Hematopoietic multipotent progenitor cell treated with erythropoietin and hydrocortisone succinate and interleukin-3 and kit ligand, for 4 days (in vitro differentiated cells): ENCODE measurements at places on chromosomes 6 and 20.

GRCh38 chr6:122872311-122872710, 83.3 kb downstream of the SMPDL3A start:
- no peak for DNase-seq

DNA sequence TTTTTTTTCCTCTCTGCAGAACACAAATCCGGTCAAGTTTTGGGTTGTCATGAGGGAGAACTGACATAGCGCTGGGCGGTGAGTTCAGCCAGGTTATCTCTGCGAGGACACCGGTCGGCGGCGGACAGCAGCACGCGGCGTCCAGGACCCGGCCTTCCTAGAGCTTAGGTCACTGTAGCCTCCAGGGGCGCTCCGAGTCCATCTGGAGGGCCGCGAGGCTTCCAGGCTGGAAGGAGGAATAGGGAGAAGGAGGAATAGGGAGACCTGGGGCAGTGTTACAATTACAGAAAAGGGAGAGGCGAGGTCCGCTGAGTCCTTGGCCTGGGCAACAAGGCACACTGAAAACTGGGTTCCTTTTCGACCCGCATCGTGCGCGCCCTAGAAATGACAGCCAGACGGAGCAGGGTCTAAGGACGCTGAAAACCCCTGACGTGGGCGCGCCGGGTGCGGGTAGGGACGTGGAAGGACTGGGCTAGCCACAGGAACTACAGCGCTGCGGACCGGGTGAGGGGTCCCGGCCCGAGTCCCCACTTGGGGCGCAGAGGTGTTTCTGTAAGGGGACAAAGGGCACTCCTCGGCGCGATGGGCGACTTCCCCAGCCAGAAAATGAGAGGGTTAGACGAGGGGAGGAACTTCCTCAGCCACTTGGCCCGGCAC, 536 bp upstream of the FNDC1 start:
- peak; percentile 31 for DNase-seq

DNA sequence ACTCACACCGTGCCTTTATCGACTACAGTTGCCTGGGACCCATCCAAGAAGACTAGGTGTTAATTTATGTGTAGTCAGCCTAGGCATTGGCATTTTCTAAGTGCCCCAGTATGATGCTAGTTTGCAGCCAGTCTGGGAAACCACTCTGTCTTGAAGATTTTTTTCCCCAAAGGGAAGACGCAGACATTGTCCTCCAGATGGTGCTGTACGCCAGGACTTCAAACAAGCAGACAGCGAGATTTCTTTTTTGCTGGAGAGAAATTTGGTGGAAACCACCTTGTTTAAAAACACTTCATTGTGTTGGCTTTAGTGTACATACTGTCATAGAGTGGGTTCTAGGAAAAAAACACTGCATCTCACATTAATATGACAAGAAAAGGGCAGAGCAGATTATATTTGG, 30.0 kb downstream of the ALDH5A1 start:
- DNase-seq = peak; percentile 72

GRCh38 chr6:56536536-56536935, 106.2 kb downstream of the DST start:
- DNase-seq = no peak

DNA sequence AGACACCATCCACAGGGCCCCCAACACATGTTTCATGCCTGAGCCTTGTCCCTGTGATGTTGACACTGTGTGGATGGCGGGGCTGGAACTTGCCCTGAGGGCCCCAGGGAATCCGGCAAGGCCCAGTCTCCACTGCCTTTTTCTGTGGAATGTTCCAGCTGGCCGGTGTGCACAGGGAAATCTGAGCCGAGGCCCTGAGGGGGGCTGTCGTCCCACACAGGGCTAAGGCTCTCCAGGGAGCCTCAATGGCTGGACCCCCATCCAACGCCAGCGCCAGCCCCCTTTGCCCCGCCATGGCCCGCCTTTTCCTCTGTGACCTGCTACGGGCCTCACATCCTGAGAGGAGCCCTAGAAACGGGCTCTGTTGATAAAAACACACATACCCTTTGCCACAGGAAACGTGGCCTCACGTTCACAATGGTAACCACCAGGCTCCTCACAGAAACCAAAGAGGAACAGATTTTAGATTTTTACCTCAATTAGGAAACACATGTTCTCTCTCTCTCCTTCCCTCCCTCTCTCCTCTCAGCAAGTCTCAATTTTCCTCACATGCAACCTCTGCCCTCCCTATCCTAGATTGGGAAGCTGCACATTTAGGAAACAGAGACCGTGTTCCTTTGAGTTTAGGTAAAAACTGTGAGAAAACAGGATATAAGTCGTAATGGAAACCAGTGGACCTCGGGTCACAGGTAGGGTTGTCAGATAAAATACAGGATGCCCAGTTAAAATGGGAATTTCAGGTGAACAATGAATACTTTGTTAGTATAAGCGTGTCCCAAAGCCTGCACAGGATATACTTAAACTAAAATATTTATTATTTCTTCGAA, 13.7 kb upstream of the ZNF831 start:
- peak; percentile 81 for DNase-seq

- DNase-seq = no peak
These were observed 18.5 kb upstream of the SLC22A2 start for GRCh38 chr6:160277144-160277543.

- DNase-seq = no peak
These were observed 60.1 kb downstream of the FBXO5 start for GRCh38 chr6:152922706-152923105.
